ENCODE measurements at places on chromosomes 7 and 10. TPM values are rescaled to one million over a fixed set of nuclear protein-coding genes. Genes with fewer than 3 reads are reported as not detected.

PTEN gene
- total RNA-seq: 66.4 TPM

RSPH10B gene
- total RNA-seq: 0.41 TPM

- DNase-seq: no peak
Observed at GRCh38 chr7:95396136-95397032, at the start of gene PON3. Gene PON3 (minus strand): TSS chr7:95396375. CDS start chr7:95396350, 25 bp downstream.

DNA sequence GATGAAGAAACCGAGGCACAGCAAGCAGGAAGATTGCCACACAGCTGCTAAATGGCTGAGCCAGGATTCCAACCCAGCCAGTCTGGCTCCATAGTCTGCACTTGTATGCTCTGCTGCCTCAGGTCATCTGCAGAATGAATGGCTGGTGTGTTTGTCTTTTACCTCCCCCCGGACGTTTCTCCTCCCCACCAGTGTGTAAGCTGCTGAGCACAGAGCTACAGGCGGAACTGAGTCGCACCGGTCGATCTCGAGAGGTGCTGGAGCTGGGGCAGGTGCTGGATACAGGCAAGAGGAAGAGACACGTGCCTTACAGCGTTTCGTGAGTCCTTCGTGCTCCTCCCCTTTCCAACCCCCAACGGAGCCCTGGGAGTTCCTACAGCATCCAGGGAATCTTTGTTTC lies 2.6 kb downstream of the CNPY4 start:
- DNase-seq: no peak

AQP1 gene
- 0.37 TPM for total RNA-seq

Data from A673 (cell line).